NCI-H2227 treated with DMSO at 0.1 percent for 48 hours (cell line): ENCODE measurements at places on chromosomes 4 and X.

DNA sequence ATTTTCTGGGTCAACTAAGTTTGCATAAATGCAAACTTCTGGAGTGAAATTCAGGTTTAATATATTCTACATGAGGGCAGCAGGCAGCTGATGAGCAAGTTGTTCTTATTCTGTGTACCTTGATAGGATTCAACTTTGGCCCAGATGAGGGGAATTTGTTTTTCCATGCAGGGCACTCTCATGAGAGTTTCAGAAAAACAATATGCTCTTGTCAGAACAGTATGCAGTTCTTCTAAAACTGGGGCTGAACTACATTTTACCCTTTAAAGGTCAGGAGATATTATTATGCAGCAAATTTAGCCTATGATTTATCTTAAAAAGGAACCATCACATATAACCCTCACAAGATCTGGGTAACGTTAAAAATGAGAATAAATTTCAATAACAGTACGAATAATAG is 19.2 kb downstream of the GPRIN3 start:
- no peak for DNase-seq

DNA sequence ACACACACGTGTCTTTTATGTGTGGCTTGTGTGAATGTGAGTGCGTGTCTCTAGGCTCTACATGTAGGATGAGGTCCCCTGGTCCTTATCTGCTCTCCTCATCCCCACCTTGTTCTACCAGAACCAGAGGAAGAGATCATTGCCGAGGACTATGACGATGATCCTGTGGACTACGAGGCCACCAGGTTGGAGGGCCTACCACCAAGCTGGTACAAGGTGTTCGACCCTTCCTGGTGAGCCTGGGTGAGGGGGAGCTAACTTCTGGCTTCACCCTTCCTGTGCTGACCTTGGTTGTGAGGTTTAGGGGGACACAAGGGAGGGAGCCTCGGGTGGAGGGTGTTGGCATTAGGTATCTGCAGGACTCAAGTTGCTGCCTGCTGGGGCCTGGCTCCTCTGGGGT is 3.3 kb downstream of the PQBP1 start:
- no peak for DNase-seq

DNA sequence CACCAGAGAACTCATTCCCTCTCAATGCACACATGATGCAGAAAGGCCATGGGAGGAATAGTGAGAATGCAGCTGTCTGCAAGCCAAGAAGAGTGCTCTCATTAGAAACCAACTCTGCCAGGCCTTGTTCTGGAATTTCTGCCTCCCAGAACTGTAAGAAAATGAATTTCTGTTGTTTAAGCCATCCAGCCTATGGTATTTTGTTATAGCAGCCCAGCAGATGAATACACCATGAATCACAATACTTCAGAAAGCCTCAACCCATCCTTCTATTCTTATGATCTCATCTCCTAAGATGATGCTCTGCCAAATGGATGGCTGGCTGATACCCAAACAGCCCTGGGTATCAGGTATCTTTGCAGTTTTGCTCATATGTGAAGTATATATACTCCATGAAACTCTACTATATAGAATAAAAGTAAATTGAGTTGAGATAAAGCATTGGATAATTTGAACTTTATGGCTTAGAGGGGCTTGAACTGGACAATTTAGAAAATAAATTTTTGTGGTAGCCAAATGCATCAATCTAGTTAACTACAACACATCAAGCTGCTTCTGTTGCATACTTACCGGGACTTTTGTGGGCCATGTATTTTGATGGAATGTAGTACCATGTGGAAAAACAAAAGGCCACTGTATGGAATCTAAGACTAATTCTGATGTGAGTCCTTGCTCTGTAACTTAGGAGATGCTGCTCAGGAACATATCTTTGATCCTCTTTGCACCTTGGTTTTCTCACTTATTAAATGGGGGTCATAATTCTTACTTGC is 245.9 kb downstream of the HS3ST1 start:
- no peak for DNase-seq

- DNase-seq, result no peak
Measured at GRCh38 chr4:106986486-106986885, 49.6 kb downstream of the DKK2 start.

GRCh38 chr4:118740869-118741268 is 55.7 kb downstream of the METTL14 start:
- DNase-seq, result peak; percentile 24
